ENCODE measurements at places on chromosomes 16 and 17.

DNA sequence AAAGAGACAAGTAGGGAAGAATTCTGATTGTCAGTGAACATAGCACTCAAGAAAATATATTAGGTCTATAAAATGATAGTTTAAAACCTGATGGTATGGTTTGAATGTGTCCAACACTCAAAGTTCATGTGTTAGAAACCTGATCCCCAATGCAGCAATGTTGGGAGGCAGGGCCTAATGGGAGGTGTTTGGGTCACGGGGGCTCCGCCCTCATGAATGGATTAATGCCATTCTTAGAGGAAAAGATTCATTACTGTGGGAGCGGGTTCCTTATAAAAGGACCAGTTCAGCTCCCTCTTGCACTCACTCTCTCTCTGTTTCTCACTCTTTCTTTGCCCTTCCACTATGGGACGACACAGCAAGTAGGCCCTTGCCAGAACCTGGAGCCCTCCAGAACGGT is 41.5 kb upstream of the SLC47A1 start:
- peak; percentile 50 for DNase-seq

DNA sequence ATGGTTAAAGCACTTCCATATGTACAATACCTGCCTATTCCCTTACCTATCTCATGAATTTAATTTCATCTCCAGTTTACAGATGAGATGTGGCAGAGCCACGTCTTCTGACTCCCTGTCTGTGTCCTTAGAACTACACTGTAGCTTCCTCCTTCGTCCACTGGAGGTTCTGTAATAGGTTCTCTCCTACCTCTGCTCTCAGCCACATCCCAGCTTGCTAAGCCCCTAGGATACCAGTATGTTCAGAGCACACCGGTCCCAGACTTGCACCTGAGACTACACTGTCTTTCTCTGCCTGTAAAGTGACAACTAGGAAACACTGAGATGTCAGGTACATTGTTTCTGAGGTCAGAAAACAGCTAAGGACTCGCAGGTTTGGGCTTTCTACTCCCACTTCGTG is 3.8 kb upstream of the RASL10B start:
- DNase-seq, result no peak

GRCh38 chr16:52103791-52104190 is 443.2 kb downstream of the TOX3 start:
- no peak for DNase-seq

GRCh38 chr16:60792437-60792836 is 1243.8 kb downstream of the CDH8 start:
- no peak for DNase-seq

DNA sequence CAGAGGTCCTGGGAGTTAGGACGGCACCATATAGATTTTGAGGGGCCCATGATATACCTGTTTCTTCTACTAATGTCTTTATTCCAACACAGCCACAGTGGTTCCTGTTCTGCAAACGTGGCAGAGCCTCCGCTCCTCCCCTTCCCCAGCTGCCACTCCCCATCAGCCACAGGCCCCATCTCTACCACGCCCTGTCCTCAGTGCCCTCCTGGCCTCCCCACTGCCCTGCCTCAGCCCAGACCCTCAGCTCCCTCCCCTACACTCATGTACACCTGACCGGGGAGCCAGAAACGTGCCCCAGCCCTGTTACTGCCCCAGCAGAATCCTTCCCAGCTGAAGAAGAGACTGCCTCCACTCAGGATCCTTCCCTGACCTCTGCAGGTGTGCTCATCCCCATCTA is 11.9 kb upstream of the RBFOX3 start:
- DNase-seq, result peak; percentile 23

DNA sequence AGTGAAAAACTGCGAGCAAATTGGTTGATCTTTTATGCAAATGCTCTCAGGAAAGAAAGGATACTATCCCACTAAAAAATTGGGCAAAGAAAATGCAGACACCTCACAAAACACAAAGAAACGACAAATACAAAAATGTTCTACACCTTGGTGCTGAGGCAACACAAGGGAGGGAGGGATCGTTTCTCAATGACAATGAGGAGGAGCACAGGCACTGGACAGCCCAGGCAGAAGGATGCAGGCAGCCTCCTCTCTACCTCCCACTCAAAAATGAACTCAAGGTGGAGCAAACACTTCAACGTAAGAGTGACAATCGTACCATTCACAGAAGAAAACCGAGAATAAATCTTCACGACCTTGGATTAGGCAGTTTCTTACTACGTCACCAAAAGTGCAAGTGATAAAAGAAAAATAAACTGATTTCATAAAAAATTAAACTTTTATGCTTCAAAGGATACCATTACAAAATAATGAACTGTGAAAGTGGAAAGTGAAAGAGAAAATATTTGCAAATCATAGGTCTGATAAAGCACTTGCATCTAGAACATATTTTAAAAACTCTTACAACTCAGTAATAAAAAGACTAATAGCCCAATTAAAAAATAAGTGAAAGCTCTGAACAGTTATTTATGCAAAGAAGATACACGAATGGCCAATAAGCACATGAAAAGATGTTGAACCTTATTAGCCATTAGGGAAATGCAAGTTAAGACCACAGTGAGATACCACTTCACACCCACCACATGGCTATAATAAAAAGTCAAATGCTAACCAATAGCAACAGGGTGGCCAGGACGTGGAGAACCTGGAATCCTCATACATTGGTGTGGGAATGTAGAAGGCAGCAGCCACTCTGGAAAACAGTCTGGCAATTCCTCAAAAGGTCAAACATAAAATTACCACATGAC is 80.8 kb upstream of the TRAP1 start:
- no peak for DNase-seq

DNA sequence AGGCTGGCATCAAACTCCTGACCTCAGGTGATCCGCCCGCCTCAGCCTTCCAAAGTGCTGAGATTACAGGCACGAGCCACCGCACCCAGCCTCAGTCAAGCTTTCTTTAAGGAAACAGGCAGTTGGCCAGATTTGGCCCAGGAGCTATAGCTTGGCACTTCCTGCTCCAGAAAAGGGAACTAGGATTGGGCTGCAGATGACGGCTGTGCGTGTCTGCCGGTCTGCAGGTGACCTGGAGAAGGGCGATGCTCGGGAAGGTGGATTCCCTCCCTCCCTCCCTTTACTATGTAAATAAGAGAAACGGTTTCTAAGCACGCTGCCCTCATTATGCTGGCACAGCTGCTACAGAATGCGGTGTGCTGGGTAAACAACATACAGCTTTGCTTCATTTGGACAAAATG is 215.9 kb downstream of the RPTOR start:
- DNase-seq, result no peak

- DNase-seq, result peak; percentile 67
Measured at GRCh38 chr17:59004338-59005111, 102.2 kb downstream of the TRIM37 start.

- DNase-seq, result no peak
Measured at GRCh38 chr17:6430769-6431168, 4.2 kb downstream of the AIPL1 start.

DNA sequence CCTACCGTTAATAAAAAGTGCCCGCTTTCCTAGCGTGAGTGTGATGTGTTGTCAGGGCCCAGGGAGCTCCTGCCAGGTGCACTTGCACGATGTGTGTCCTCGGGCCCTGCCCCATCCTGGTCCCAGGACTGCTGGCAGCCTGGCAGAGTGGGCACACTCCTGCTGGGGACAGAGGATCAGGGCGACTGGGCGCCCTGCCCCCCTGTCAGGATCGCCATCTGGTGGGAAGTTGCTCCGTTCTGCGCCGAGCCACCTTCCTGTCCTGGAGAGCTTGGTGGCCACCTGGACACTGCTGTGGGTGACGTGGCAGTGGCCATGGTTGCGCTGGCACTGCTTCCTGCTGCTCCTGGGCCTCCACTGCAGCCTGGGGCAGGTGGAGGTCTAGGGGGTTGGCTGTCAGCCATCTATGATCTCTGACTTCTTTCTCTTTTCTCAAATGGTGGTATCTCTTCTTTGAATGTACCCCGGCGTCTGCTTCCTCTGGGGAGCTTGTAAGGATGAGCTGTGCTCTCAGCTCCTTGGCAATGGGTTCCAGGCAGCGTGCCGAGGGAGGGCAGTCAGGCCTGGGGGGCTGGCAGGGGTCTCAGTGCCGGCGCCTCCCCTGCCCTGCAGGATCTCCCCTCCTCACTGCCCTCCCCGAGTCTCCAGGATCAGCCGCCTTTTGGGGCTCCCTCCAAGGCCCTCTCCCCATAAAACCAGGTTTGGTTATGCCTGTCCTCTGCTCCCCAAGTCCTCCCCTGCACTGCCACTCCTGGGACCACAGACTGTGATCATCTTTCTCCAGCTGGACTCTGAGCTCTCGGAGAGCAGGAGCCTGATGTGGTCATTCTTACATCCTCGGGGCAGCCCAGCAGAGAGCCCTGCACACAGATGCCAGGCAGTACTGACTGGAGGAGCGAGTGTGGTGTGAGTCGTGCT is 76.9 kb downstream of the AMFR start:
- no peak for DNase-seq

GRCh38 chr16:76713191-76713590 is 436.0 kb downstream of the CNTNAP4 start:
- DNase-seq, result no peak

DNA sequence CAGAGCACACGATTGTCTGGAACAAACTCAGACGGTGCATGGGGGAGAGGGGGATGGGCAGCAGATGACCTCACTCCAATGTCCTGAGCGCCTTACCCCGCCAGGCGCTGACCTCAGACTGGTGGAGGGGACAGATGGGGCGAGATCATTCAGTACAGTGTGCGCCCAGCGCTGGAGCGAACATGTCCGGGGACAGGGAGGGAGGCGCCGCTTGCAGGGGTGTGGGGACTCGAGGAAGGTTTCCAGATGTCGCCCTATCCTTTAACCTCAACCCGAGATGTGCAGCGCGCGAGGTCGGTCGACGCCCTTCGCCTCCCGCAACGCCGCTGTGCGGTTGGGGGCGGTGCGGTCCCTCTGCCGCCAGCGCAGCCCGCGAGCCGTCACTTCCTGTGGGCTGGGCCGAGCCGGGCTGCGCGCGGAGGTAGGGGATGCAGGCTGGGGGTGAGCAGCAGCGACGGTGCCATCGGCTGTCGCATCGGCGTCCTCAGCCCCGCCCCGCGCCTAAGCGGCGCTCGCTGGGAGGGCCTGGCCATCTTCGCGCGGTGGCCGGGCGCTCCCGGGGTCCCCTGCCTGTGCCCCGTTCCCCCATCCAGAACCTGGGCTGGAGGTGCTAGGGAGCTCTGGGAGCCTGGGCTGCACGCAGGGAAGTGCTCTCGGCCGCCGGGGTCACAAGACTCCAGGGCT is 5.3 kb upstream of the CDR2L start:
- peak; percentile 96 for DNase-seq

- peak; percentile 77 for DNase-seq
Measured at GRCh38 chr17:38918129-38918913, 7.1 kb upstream of the LASP1NB start.

DNA sequence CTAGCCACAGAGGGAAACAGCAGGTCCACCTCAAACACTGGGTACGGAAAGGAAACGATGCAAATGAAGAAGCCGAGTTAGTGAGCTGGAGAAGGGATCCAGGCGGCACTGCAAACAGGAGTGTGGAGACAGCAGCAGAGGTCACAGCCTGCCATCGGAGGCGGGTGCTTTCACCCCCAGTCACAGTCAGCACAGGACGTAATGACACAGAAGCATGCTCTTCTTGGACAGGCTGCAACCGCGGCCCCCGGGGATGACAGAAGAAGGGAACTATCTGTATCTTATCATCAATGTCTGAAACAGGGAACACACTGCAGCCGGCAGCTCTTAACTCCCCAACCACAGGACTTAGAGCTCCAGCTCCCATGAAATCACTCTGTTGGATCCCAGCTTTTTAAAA is 16.1 kb upstream of the SLC38A8 start:
- DNase-seq, result no peak

- DNase-seq, result no peak
Measured at GRCh38 chr17:61398721-61399130, 917 bp upstream of the TBX2 start.

DNA sequence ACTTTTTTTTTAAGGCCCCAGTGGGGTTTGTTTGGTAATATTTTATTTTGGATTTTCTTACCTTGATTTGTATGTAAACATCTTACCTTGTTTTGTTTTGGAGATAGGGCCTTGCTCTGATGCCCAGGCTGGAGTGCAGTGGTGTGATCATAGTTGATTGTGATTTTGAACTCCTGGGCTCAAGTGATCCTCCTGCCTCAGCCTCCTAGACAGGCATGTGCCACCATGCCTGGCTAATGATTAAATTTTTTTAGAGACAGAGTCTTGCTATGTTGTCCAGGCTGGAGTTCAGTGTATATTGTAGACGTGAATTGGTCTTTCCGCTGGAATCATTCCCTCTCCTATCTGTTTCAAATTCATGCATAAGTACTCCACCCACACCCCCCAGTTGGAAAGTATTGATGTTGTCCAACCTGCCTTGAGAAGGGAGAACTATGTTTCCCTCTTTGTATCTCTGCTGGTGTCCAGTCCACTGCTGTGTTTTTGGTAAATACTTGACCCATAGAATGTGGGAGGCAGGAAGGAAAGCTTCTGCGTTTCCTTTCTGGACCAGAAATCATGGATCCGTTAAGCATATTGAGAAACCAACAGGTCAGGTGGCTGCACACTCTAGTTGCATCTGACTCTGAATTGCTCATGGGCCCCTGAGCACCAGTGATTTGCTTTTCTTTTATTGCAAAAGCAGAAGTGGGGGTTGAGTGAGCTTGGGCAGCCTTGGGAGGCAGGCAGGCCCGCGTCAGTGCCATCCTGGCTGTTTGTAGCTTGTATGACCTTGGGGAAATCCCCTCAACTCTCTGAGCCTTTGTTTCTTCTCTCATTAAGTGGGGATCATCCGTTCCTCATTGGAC is 25.0 kb downstream of the RMI2 start:
- no peak for DNase-seq

DNA sequence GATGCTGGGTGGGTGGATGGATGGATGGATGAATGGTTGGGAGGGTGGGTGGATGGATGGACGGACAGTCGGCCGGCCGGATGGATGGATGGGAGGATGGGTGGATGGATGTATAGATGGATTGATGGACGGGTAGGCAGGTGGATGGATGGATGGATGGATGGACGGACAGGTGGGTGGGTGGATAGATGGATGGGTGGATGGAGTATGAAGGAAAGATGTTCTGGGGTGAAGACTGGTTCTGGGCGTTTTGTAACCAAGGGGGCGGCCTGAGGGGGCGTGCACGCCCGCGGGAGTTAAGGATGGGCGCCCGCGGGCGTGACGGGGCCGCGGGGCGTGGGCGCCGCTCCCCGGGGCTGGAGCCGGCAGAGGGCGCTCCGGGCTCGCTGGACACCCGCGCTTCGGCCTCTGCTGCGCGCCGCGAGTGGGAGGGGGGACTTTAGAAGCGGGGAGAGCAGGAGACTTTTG is at the start of gene NECAB2:
Gene NECAB2 (plus strand): TSS at position 407 of the 468 bp plus-strand sequence. CDS start 405 bp downstream, outside the sequence.
- no peak for DNase-seq

DNA sequence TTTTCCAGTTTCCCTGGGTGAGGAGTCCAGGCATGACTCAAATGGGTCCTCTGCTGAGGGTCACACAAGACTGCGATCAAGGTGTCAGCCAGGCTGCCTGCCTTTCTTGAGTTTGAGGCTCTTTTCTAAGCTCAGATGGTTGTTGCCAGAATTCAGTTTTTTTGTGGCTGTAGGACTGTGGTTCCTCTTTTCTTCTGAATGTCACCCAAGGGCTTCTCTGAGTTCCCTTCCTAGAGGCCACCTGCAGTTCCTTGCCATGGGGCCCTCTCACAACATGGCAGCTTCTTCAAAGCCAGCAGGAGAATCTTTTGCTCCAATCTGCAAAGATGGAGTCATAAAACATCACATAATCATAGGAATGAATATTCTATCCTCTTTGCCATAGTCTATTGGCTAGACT is 17.5 kb downstream of the LIMD2 start:
- no peak for DNase-seq
